ENCODE measurements at places on chromosomes 6 and 20.

DNA sequence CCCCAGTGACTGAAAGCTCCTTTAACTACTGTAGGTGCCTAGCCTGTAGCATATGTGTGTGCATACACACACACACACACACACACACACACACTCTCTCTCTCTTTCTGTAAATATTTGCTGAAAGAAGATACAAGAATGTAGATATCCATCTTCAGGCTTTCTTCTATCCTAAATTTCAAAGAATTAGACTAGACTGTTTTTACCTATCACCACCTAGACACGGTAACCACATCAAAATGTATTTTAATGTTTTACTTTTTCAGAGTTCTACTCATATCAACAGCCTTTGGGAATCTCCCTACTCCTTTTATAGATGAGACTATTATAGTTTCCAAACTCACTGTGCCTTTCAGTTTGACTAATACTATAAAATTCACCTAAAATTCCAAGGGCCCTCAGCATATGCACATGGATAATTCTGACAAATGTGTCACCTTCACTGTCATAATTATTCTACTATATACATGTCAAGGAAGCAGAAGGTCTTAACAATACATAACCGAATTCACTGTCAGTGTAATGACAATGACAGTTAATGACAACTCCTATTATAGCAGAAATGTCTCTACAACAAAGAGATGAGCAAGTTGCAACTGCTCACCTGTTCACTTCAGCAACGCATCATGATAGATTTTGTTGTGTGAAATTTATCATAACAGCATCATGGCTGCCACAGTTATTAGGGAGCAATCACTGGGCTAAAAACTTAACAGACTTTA, 236.5 kb downstream of the GMPR start:
- no peak for DNase-seq

- no peak for DNase-seq
These were observed 31.9 kb upstream of the FAM83D start for GRCh38 chr20:38894091-38894847.

GRCh38 chr20:62711703-62712101, 3.1 kb downstream of the NTSR1 start:
- DNase-seq, result no peak

DNA sequence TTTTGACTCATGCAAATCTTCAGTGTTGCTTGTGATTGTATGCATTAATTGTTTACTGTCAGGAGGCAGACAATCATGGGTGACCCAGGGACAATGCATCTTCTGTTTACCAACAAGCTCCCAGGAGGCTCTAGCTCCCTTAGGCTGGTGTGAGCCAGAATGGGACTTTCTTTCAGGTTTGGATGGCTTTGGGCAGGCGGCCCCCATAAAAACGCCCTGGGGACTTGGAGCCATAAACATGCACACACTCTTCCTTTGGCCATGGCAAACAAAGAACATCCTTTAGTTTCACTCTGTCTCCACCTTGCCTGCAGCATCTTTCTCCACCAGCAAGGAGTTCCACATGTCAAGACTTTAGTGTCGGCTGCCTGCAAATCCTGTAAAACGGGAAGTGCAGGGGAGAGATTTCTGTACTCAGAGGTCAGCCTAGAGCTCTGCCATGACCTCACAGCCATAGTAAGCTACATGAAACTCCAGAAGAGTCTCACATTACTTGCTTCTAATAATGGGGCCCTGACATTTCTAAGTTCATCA, 127.6 kb downstream of the MAP3K7 start:
- no peak for DNase-seq

GRCh38 chr6:76701610-76702009, 629.1 kb upstream of the IMPG1 start:
- no peak for DNase-seq

- DNase-seq, result no peak
These were observed 57.7 kb upstream of the VSTM2L start for GRCh38 chr20:37845241-37845681.

- DNase-seq, result no peak
These were observed 34.1 kb downstream of the PRPH2 start for GRCh38 chr6:42688281-42688680.

- DNase-seq, result no peak
These were observed 69.1 kb upstream of the PBOV1 start for GRCh38 chr6:138287144-138287955.

- DNase-seq, result no peak
These were observed 64.5 kb downstream of the TRMT6 start for GRCh38 chr20:5885866-5886265.

GRCh38 chr20:53304146-53304545, 289.5 kb downstream of the ZNF217 start:
- DNase-seq, result no peak

DNA sequence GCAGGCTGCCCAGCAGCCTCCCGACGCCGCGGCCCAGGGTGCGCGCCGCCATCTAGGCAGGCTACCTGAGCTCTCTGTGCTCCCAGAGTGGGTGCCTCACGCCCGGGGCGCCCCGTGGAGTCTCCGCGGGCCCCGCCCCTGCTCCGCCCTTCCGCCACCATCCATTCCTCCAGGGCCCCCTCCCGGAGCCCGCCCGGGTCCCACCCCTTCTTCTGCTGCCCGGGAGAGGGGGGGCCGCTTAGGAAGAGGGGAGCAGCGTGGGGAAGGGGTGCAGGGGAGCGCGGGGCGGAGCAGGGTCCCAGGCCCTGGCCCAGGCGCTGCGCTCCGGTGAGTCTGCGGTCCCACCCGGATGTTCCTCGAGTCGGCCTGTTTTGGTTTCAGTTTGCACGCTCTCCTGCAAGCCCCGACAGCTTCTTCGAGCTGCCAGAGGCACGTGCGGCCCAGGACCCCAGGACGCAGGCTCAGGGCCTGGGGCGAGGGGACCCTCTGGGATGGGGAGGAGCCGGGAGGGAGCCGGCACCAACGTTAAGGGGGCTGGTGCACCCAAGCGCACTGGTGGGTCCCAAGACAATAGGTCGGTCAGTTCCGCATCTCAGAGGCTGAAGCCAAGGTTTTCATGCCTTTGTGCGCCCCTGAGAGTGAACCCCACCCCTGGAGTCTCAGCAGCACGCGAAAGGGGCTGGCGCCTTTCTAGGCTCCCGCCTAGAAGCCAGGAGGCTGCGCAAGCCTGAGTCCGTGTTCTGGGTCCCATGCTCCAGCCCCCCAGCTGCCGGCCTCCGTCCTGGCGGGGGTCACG, at the start of gene ACSS1:
Gene ACSS1, minus strand, starts transcription at position 89 of the 796 bp plus-strand sequence. Its CDS starts 37 bp downstream, at position 52.
- DNase-seq, result no peak

- DNase-seq, result no peak
These were observed 131.4 kb downstream of the EDN1 start for GRCh38 chr6:12421596-12421995.

DNA sequence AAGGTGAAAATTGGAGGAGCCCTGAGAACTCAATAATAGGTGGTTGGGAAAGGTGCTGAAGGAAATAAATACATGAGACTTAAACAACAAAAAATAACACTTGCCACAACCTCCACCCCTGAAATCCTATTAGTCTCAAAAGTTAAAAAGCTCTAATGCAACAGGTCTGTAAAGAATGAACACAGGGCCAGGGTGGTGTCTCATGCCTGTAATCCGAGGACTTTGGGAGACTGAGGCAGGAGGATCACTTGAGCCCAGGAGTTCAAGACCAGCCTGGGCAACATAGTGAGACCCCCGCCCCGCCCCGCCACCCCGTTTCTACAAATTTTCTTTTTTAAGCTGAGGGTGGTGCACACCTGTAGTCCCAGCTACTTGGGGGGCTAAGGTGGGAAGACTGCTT, 1.1 kb upstream of the ZKSCAN8 start:
- no peak for DNase-seq

DNA sequence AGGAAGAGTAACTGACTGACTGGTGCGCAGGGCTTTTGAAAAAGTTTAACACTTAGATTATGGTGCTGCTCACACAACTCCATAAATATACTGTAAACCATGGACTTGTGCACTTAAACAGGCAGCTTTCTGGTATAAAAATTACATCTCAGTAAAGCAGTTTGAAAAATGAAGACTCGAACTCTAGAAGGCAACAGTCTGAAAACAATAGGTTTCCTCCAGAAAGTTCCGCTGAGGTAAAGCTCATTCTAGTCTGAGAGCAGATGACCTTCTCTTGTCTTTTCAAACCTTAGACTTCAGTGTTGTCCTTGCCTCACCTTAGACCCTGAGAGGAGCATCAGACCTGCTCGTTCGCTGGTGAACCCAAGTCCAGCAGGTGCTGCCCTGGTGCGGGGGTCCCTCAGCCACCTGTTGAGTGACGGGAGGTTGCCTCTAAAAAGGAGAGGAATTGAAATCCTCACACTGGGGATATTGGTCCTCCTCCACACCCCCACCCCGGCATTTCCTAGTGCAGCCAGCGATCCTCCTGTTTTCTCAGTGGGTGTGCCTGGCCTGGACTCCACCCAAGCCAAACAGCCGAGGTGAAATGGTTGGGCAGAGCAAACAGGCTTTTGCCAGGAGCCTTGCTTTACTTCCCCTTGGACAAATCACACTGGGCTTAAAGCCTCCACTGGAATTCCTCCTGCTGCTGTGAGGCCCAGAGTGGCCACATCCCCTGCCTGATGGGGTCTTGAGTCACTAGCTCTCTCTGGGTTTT, 14.7 kb upstream of the PYGB start:
- DNase-seq, result peak; percentile 36

DNA sequence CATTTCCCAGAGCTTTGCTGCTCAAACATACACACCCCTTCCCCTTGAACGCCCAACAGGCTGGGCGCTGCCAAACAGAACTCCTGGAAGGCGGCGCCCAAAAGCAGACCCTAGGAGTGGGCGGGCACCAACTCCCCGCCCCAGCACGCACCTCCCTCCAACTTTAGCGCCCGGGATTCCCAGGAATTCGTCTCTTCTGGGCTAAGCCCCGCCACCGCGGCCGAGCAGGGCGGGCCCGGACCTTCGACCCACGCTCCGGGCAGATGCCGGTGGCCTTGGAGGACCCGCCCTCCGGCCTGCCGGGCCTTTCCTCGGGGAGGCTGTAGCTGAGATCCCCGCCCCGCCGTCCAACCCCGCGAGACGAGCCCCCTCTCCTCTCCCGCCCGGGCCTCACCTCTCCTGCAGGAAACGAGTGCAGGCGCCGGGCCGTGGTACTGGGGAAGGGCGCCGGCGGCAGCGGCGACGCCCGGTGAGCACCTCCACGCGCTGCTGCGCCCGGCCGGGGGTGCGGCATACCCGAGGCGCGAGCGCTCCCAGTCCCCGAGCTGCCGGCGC, 659 bp downstream of the MCUR1 start:
- peak; percentile 39 for DNase-seq

DNA sequence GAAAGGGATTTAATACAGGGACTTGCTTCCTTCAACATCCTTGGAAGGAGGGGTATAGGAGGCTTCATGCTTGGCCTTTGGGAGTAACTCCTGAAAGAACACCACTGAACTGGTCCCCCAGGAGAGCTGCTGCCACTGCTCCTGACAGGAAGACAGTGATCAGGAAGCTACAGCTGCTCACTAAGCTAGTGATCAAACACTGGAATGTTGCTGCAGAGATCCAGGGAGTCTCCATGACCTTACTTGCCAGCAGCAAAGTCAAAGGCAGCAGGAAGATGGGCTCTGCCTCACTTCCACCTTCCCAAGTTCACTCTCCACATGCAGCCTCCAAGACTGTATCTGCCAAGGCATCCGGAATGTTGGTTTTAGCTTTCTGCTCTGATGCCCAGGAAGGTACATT, 31.8 kb downstream of the PIM1 start:
- DNase-seq, result no peak

DNA sequence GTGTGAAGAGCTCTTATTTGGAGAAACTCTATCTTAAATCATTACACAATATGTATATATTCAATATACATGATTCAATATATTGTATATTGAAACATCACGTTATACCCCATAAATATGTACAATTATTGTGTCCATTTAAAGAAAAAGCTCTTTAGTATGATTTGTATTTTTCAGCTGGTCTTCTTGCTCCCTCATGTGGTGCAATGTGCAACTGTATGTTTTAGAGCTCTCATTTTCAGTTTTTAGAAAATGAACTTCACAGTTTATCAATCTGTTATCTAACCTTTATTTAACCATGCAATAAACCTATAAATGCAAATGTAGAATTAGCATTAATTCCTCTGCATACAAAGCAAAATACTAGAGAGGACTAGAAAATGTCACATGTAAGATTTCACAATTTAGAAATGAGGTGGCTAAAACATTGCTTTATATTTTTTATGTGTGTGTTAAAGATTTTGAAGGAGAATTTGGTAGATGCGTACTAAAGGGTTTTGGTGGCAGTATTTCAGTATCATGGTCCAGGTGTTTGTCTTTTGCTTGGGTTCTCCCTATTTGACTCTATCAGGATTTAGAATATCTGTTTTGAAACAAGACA, 167.1 kb downstream of the PHF3 start:
- no peak for DNase-seq

GRCh38 chr6:107243471-107243870, 128.2 kb upstream of the BEND3 start:
- no peak for DNase-seq

DNA sequence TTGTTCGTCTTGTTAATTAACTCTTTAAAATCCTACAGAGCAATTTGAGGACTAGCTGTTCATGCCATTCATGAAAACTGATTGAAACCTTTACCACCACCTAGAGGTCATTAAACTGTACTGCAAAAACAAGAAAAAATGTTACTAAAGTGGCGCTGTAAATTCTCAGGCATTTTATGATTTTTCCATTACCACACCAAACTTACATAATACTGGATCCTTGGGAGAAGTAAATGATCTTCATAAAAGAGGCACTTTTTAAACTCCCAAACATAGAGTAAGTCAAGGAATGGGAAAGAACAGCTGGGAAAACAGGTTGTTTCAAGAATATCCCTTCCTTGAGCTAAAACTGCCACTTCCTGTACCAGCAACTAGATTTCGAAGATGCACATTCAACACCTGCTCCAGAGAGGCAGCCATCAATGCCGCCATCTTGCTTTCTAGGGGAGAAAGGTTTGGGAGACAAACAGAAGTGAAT, 54.3 kb downstream of the MYLIP start:
- peak; percentile 9 for DNase-seq

DNA sequence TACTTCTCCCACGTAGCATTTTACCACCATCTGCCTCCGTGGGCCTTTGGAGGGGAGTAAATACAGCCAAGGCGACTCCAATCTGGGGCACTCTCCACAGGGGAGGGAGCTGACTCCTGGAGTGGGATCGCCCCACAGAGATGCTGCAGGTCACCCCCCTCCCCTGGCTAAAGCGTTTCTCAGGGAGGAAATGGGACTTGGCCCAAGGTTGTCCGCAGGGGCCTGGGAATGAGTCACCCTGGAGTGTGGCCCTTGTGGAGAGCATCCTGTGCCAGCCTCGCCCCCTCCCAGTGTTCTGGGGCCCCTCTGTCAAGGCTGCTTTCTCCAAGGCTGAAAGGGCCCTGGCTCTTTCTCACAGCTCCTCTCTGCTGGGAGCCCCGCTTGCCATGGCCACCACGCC, 84.5 kb upstream of the QKI start:
- no peak for DNase-seq

- no peak for DNase-seq
These were observed 9.3 kb upstream of the BAK1 start for GRCh38 chr6:33589392-33589730.
